ENCODE measurements at places on chromosomes 2 and 18.

DNA sequence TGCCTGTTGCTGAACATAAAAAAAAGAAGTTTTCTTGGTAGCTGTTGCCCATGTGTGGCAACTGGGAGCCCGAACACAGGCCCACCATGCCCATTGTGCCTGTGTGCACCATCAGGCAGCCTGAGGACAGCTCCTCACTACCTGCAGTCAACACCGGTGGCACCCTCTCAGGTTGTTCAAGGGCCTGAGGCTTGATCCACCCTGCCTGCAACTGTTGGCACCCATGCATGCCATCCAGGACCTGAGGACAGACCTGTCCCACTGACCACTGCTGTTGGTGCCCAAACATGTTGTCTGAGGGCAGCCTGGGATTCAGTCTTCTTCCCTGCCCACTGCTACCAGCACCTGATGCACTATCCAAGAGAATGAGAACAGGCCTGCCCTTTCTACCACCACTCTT, 661.1 kb upstream of the ZNF804A start:
- DNase-seq, result no peak

GRCh38 chr2:54577944-54578647, 122.0 kb downstream of the SPTBN1 start:
- no peak for DNase-seq

GRCh38 chr2:3959372-3959771, 256.0 kb downstream of the DCDC2C start:
- DNase-seq, result no peak

GRCh38 chr18:49911427-49911826, 98.1 kb upstream of the ACAA2 start:
- no peak for DNase-seq

DNA sequence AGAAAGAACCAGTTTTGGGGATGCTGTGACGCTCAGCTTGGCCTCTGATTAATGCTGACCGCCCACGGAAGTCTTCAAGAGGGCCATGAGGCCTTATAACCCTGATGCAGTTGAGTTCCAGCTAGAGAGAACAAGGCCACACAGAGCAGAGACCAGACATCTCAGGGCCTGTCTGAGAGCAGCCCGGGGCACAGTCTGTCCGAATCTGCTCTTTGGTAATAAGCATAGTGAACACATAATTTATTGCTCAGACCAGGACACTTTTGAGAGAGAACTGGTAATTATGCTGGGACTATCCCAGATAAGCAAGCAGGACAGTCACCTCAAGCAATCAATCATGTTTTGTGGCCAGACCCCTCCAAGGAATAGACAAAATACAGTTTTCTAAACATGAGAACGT, 68.5 kb downstream of the STPG4 start:
- DNase-seq, result no peak

DNA sequence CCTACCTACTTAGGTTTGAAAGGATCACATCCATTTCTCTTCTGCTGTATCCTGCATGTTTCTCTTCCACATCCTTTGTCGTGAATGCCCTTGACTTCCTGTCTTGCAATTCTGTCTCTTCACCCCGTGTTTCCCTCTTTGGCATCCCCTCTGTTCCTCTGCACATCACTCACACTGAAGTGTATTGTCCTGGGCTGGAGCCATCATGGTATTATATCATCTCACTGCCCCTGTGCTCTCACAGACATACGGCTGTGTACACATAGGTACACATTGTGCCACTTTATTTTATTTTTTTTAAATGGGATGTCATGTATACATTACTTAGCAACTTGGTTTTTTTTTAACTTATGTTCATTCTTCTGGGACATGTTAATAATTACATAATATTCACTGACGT, 291.6 kb downstream of the ALPK2 start:
- DNase-seq, result no peak

GRCh38 chr2:72824224-72824842, 1.5 kb downstream of the EXOC6B start:
- no peak for DNase-seq

- DNase-seq, result no peak
These were observed 142.4 kb upstream of the ALPP start for GRCh38 chr2:232236200-232236599.

- DNase-seq, result no peak
These were observed 16.2 kb upstream of the BCL11A start for GRCh38 chr2:60569680-60570111.

- DNase-seq, result no peak
These were observed 46.7 kb upstream of the BARD1 start for GRCh38 chr2:214856137-214856536.

DNA sequence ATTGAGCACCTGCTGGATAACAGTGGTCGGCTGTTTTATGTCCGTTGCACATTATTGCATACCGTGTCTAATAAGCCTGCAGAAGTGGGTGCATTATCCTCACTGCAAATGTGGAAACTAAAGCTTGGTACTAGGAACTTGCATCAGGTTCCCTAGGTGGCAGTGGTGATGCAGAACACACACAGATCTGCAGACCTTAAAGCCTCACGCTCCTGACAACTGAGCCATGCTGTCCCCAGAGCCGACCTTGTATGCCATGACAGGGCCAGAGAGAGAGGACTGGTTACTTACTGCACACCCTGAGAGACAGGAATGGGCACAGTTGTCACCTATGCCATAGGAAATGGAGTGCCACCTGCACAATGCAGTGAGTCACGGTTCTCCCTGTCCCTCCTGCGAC, 151.8 kb downstream of the SH3RF3 start:
- no peak for DNase-seq

DNA sequence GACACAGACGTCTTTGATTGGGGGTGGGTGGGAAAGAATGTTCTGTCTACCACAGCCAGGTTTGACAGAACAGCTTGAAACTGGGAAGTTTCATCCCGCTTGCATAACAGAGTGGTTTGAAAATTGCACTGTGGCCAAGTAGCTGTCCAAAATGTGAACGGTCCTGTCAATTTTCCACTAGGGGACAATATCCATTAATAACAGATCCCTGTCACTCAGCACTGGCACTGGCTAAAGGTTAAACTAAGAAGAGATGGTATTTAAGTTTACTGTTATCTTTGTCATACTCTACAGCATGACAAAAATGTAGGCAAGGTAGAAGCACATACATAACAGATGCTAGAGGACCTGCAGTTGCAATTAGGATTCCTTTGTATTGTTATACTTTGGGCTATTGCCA, 55.6 kb upstream of the ACMSD start:
- no peak for DNase-seq

DNA sequence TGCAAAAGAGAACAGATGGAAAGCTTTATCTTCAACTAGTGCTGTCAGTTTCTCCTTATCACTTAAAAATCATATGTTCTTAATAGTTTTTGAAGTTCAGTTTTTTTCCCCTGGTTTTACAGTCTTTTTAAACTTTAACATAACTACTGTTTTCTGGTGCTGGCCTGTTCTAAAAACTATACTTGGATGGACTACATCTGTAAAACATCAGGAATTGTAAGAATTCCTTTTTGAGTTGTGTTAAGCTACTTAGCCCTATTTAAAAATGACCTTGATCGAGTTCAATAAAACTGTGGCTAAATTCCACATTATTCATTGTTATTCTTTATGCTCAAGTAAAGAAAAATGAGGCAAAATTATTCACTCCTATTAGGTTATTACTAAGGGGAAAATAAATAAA, 397.7 kb downstream of the NUP35 start:
- no peak for DNase-seq

- DNase-seq, result no peak
These were observed 47.2 kb downstream of the CDC42EP3 start for GRCh38 chr2:37623971-37624900.

DNA sequence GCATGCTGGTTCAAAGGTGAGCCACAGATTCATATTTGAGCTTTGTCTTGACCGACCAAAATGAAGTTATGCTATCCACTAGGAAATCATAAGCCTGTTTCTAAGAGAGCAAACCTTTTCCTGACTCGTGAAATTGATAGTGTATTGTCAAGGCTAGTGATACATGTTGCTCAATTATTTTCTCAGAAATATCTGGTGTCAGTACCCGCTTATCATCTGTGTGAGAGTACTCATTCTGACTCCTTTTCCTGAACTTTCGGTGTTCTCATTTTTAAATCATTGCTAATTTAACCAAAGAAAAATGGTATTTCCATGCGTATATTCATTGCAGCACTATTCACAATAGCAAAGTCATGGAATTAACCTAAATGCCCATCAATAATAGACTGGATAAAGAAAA, 56.2 kb downstream of the SGPP2 start:
- no peak for DNase-seq

- no peak for DNase-seq
These were observed 37.3 kb downstream of the EMX1 start for GRCh38 chr2:72954376-72955227.

DNA sequence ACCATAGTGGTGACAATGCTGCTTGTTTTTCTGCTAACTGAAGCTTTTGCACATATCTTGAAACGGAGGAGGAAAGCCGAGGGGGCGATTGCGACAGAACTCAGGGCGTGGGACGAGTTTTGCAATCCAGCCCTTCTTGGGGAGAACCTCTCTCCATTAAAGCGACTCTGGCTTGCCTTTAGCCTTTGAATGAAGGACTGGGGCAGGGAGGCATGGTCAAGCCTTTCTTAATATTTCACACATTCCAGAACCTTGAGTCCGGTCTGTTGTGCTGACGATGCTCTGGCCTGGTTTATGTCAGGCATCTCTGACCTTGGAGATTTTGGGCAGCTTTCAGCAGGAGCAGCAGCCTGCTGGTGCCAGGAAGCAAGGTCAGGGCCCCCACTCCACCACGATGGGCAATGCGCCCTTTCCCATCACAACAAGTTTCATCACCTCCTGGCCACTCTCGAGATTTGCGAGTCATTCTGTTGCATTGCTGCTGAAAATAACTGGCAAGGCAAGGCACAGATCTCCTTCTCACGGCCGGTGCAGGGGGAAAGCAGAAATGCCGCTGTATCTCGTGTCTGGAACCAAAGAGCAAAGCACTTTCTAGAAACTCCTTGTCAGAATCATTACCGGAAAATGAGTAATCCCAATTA, 10.8 kb downstream of the EMILIN2 start:
- no peak for DNase-seq

Data from stimulated activated CD8-positive, alpha-beta memory T cell treated with anti-CD3 and anti-CD28 coated beads, Interleukin-15, amount 100 ng/mL, for 24 hours (primary cell).